ENCODE measurements at places on chromosomes 12 and 14.

GRCh38 chr14:93035917-93036651 lies 79.6 kb downstream of the ITPK1 start:
- no peak for DNase-seq

GRCh38 chr14:64246688-64247087 lies 47.5 kb downstream of the ESR2 start:
- DNase-seq: no peak

DNA sequence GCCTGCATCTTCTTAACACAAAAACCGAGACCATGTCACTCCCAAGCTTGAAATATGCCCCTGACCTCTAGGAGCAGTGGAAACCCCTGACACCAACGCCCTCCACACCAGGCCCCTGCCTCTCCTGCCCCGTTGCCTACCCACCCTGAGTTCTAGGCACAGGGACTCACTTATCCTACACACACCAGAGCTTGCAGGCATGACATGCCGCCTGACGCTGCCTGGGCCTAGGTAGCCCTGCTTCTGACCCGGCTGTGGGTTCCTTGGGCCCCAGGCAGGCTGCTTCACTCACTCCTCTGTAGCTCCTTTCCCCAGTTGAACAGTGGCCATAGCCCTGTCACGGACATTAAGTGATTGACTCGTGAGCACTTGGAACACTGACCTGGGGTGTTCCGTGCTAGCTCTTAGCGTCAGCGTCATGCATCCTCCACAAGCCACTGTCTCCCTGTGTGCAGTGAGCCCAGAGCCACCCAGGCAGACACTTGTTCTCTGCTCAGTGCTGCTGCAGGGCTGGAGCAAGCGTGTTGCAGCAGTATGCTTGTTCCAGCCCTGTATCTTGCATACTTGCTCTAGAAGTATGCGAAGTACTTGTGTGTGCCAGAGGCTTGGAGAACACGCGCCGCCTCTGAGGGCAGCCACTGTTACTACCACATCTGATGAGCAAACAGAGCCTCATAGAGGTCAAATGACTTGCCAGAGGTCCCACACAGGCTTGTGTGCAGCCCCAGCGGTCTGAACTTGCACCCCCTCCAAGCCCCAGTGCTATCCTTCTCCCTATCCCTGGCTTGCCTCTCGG lies 15.6 kb downstream of the OTUB2 start:
- DNase-seq: no peak

DNA sequence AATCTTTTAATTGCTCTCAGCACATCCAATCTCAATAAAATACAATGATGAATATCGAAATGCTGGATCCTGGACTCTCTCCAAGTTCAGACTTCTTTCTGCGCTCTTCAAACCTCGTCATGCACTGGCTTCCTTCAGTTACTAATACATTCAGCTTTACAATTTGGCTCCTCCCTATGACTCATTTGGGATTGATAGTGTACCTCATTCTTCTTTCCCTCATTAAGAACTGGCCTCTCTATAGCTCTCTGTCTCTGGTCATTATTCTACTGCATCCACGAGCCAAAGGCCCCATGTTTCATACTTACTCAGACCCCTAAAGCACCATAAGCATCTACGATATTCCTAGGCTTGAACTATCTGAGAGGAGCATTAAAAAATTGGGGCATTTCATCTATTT lies 4.9 kb downstream of the TSPAN8 start:
- no peak for DNase-seq

GRCh38 chr14:86779416-86779815 lies 1213.6 kb downstream of the GALC start:
- no peak for DNase-seq

GRCh38 chr14:101825797-101826196 lies 64.3 kb downstream of the PPP2R5C start:
- no peak for DNase-seq

DNA sequence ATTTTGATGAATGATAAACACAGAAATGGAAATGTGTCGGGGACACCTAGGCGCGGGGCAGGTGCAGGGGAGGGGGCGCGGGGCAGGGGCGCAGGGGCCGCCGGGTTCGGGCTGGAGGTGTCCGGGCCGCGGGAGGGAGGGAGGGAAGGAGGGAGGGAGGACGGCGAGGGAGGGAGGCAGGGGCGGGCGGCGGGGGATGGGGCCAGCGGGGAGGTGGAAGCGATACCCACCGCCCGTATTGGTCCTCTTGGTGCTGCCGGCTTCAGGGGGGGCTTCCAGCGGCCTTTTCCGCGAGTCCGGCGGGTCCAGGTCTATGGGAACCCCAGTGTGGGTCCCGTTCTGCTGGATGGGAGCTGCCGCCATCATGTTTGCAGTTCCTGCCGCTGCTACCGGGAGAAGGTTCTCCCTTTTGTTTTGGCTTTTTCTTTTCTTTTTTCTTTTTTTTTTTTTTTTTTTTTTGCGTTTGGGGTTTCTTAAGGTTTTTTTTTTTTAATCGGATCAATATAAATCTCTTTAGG lies 703 bp downstream of the NOVA1 start:
- DNase-seq: peak; percentile 12

DNA sequence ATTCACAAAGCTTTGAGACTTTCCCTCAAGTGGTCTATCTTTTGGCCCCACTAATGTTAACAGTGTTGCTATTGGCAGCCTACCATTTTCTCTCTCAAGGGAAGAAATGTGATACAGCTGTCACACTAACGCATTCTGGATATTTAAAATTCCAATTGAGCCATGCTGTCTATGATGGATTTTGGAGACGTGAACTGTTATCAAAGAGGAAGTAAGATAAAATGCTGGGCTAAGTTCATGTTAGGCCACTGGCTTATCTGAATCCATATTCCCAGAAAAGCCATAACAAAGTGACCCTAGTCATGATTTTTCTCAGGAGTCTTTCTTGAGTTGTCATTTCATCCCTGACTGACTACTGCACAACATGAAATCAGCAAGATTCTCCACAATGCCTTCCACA lies 200.2 kb downstream of the PHLDA1 start:
- no peak for DNase-seq

DNA sequence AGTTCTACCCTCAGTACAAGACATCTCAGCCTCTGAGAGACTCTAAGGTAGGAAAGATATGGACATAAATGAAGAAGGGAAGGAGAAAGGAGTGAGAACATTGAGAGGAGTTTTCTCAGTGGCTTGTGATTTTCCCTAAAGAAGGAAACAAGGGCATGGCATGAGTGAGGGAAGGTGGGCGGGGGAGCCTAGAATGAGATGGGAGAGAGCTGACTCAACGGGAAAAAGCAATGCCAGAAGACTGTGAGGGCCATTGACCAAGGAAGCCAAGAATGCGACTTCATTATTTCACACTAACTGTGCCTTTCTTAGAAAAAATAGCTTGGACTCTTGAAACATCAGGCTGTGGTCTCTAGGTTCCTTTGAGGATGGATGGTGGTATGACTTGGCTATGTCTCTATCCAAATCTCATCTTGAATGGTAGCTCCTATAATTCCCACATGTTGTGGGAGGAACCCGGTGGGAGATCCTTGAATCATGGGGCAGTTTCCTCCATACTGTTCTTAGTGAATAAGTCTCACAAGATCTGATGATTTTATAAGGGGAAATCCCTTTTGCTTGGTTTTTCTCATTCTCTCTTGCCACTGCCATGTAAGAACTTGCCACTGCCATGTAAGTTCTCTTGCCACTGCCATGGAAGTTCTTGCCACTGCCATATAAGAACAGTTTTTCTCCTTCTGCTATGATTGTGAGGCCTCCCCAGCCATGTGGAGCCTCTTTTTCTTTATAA lies 279.6 kb downstream of the NUAK1 start:
- DNase-seq: no peak

- no peak for DNase-seq
Measured at GRCh38 chr12:64660237-64661018, 50.1 kb downstream of the RASSF3 start.
